ENCODE measurements at places on chromosomes 5 and 9.

DNA sequence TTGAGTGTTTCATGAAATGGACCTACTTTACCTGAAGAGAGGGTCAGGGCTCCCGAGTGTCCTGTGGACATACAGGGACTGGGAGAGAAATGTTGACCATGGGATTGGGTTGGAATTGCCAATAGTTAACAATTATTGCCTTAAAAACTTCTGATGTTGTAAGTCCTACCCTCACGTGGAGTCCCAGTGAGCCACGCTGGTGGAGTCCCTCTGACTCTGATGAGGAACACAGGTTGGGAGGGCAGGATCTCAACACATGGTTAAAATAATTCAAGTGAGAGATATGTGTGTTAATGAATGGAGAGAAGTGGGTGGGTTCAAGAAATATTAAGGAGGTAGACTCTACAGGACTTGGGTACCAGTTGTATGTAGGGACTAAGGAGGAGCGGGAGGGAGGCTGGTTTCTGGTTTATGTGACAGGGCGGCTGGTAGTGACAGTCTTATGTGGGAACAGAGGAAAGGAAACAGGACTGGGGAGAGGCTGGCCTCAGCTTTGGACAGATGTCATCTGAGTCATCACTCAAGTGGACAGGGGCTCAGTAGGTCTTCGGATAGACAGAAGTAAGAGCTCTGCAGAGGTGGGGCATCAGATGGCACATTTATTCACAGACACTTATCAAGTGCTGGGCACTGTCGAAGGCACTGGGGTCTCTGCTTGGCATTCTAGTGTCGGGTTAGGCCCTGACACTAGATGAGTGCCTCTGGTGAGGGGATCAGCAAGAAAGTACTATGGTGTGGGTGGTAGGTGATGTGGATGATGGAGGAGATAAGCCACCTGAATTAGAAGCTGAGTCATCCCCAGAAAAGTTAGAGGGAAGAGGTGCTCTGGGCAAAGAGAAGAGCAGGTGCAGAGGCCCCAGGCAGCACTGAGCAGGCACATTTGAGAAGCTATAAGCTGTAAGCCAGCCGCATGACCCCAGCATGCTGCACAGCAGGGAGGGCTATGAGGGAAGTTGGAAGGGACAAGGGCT lies 27.2 kb downstream of the MAML1 start:
- no peak for DNase-seq

- DNase-seq = no peak
Observed at GRCh38 chr5:43171926-43172325, 20.1 kb upstream of the NIM1K start.

DNA sequence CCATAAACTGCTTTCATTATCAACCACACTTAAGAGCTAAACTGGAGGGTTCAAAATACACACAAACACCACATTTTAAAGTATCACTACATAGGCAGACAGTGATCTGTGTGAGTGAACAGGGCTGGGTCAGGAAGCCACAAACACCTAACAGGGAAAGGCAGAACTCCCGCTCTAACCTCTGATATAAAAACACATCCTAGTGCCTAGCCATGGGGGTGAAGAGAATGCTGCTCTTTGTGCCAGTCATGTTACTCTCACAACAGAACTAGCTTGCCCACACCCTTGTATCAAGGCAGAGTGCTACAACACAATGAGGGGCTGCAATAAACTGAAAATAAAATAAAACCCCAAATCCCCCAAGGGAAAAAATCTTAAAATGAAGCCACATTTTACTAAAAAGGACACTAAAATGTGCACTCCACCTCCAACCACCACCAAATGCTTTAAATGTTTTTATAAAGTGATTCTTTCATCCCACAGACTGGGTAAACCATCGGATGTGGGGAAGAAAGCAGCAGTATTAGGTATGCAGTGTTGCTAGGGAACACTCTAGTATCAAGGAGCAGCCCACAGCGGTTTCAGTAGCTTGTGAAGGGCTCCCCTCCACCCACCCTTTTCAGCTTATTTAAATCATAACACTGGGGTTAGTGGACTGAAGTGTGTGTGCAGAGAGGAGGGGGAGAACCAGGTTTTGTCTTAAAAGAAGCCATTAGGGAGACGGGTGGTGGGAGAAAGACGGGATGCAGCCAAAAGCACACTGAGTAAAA lies 64.5 kb downstream of the TMEM161B start:
- no peak for DNase-seq

- DNase-seq = peak; percentile 14
Observed at GRCh38 chr5:119270960-119271757, 84.7 kb upstream of the TNFAIP8 start.

- DNase-seq = no peak
Observed at GRCh38 chr5:168372356-168372946, 81.0 kb downstream of the WWC1 start.

DNA sequence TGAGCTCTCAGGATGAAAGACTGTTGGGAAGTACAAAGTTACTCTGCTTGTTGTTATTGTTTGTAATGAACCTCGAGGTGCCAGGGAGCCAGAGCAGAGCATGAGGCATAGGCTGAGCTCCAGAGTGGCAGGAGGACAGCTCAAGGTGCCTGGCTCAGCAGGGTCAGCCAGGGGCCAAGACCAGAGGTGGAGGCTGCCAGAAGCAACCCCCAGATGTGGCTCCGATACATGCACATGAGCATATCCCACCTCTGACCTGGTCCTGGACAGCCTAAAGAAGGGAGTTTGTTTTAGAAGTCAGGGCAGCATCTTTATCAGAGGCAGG lies 105.6 kb downstream of the PSD2 start:
- DNase-seq = no peak

- no peak for DNase-seq
Observed at GRCh38 chr9:13446938-13447842, 167.7 kb upstream of the MPDZ start.

- no peak for DNase-seq
Observed at GRCh38 chr5:93658044-93658443, 75.0 kb downstream of the NR2F1 start.
